ENCODE measurements at places on chromosomes 5 and 9.

DNA sequence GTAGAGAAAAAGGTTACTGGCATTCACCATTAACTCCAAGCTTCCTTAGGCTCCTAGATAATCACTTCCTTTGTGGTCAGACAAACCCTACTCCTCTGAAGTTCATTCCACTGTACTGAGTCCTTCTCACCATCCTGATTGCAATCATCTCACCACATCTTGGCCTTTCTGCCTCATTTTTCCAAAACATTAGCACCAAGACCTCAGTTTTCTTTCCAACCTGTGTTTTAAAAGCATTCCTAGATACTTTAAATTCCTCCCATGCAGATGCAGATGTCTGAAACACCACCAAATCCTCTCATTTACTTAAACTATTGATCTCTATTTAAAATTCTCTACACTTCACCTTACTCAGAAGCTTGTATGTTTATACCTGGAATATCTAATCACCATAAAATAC lies 961.3 kb upstream of the CTNND2 start:
- no peak for DNase-seq

GRCh38 chr5:124537107-124537506 lies 209.3 kb downstream of the ZNF608 start:
- no peak for DNase-seq

DNA sequence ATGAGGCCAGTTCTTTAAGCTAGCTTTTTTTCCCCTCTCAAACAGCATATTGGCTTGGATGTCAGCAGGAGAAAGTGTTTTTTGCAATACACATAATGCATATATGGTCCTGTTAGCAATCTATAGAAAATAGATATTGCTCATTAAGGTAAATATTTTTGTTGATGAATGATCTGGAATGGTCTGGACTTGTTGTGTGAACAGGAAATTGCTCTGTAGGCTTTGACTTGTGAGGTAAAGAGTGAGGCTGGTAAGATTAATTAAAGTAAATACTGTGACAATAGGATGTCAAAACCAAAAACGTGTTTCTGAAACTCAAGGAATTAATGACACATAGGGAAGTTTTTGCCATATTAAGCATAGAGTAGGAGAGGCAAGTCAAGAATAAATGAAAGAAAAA lies 176.0 kb downstream of the TRIO start:
- DNase-seq, result no peak

DNA sequence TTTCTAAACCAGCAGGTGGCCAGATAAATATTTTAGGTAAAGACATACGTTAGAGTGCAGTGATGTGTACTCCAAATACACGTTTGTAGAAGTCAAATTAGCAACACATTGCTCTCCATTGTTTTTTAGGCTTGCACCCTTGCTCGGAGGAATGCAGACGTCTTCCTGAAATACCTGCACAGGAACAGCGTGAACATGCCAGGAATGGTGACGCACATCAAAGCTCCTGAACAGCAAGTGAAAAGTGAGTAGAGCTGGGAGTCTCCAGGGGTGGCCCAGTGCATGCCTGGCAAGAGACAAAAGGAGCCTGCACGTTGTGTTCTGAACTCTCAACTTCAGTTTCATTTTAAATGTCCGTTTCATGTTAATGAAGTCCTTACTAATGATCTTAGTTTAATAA lies 207.5 kb upstream of the OTULINL start:
- no peak for DNase-seq

DNA sequence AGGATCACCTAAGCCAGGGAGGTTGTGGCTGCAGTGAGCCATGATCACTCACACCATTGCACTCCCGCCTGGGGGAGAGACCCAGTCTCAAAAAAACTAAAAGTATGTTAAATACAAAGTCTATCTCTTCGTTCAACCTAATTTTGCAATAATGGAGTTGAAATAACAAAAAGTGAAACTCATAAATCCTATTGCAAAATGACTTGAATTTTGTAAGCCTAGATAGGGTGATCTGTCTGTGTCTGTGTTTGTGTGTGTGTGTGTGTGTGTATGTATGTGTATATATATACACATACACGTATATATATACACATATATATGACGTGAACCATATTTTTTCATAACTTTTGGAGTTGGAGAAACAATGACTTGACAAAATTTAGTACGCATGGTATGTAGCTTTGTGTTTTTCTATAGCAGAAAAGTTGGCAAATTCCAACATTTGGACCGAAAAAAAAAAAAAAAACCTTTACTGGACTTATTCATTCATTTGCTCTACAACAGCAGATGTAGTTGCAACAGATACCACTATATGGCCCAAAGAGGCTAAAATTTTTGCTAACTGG lies 76.9 kb upstream of the CDH6 start:
- no peak for DNase-seq

DNA sequence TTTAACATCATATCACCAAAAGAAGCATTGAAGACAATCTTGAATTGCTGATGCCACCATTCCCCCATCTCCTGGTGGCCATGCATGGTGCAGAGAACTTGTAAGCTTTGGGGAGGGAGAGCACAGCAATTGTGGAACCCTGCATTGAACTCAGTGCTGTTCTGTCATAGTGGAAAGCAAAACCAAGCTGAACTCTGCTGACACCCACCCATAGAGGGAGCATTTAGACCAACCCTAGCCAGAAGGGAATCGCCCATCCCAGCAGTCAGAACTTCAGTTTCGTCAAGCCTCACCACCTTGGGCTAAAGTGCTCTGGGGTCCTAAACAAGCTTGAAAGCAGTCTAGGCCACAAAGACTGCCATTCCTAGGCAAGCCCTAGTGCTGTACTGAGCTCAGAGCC lies 37.4 kb upstream of the RUSC2 start:
- no peak for DNase-seq

DNA sequence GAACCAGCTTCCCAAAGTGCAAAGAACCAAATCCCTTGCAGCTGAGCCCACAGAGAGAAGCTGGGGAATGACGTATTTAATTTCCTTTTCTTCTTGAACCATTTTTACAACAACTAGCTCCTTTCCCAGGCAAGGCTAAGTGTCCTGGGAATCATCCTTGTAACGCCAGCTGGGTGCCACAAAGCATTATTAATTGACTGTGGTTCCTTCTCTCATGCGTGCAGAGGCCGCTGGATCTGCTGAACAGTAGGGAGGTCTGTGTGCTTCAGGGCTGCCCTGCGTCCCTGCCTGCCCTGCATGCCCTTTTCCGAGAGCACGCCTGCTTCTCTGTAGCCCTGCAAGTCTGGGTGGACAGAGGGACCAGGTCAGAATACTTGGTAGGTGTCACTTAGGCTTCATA lies 124.1 kb upstream of the OTULINL start:
- no peak for DNase-seq

DNA sequence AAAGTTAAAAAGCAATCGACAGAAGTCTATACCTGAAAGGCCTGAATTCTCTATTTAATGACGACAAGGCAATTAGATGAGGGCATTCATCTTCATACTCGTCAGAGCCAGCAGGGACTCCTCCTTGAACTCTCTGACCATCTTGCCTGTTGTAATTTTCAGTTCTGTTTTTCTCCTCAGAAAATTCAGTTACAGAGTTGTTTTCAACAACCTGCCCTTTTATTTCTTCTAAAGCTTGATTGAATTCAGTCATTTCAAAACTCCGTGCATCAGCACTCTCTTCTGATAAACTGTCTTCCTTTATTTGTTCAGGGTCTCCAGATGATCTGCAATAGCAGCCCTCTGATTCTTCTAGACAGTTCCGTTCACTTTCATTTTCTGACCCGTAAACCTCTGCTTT lies 15.6 kb downstream of the RIOK2 start:
- DNase-seq, result no peak

- DNase-seq, result no peak
Observed at GRCh38 chr5:145991044-145991575, 54.7 kb downstream of the SH3RF2 start.

DNA sequence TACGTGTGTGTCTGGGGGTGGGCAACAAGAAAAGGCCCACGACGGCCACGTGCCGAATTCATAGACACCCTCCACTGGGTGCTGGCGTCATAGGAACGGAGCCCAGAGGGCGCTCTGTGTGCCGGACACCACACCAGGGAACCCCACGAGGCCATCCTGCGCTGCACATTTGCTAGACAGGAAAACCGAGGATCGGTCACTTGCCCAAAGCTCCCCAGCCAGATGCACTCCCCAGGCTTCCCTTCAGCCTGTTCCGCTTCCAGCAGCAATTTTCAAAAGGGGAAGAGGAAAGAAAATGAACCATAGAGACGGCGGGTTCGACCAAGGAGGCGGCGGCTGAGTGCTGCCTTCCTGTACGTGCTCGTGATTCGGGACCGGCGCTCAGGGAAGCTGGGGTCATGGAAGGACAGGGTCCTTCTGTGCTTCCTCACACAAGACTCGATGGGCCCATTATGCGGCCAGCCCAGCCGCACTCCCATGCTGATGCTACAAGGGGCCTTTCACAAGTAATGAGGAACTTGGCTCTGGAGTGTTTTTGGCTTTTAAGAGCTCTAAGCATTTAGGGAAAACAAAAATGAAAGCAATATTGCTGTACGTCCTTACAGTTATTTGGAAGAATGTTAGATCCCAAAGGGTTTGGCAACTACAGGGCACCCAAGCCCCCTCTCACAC lies 124.6 kb upstream of the SARDH start:
- DNase-seq, result no peak

DNA sequence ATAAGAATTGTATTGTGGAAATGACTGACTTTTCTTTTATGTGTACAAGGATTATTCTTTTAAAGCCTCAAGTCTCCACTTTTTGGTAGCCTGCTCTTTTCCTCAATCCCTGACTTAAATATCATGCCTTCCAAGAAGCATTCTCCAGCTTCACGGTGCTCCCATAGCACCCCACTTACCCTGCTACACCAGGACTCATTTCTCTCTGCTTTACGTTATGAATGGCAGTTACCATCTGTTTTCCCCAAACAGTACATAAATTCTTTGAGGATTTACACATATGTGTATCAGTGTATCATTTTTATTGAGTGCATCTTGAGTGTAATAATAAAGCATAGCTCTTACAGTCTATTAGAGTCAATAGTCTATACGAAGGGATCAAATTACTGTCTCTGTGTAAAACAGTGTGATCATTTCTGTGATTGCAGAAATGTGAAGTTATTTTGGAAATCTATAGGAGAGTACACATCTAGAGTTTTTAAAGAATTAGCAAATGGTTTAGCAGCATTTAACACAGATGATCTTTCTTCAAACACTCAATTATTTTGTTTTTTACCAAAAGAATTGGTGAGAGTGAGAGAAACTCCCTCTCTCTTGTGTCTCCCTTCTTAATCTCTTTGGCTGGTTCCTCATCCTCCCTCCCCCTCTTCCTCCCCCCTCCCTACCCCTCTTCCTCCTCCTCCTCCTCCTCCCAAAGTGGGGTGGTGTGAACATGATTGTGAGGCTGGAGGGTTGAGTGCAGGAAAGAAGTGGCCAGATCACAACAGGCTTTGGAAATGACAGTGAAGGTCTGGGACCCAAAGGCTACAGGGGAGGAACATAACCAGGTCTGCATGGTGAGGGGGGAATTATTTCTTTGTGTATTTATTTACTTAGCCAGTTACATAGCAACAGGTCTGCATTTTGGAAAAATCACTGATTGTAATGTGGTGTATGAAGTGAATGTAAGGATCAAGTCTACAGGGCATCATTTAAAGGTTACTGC lies 27.6 kb upstream of the ECM2 start:
- DNase-seq, result no peak

DNA sequence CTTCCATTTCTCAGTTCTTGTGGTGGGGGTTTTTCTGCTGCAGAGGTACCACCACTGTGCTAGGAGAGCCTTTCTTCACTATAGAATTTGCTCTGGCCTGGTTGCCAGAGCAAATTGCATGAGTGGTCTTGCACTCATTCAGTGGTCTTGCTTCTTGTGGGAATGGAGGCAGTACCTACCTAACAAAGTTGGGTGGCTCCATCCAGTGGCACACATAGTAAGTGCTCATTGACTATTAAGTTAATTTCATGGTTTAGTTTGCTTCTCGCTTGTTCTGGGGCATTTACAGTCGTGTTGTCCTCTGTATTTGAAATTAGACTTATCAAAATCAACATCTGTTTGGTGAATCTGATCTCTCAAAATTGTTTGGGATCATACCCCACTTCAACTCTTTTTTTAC lies 23.0 kb downstream of the SLC28A3 start:
- DNase-seq, result no peak

GRCh38 chr5:139401546-139401945 lies 2.3 kb downstream of the SPATA24 start:
- no peak for DNase-seq

DNA sequence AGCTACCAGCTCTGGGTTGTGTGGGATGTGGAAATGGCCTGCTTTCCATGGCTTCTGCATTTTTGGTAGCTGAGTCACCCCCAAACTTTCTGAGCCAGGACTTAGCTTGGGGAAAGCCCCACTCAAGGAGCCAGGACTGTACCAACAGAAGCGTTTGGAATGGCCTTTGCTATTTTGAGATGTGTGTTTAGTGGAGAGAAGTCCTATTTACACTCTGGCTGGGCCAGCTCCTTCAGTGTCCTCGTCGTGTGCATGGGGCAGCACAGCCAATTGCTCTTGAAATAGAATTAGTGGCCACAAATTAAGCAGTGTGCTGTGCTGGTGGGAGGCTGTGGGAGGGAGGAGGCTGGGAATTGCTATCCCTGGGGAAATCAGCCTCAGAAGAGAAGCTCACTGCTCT lies 51.6 kb downstream of the ENTREP1 start:
- no peak for DNase-seq

- DNase-seq, result no peak
Observed at GRCh38 chr5:164041105-164041504, 535.7 kb downstream of the MAT2B start.

- DNase-seq, result no peak
Observed at GRCh38 chr9:21527579-21527978, 45.5 kb upstream of the IFNE start.

DNA sequence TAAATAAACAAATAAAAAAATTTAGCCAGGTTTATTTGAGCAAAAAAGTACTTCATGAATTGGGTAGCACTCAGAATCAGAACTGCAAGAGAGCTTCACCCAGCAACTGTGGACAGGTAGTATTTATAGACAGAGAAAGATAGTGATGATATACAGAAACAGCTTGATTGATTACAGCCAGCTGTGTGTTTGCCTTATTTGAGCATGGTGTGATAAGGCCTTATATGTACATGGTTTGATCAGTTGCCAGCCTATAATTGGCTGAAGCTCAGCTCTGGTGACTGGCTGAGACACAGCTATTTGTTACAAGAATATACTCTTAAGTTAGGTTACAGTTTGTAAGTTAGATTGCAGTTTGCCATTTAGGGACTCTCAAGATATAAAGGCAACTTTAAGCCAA lies 34.3 kb upstream of the ARL15 start:
- no peak for DNase-seq

- DNase-seq, result no peak
Observed at GRCh38 chr5:149618581-149619248, 37.4 kb downstream of the ARHGEF37 start.

- DNase-seq, result no peak
Observed at GRCh38 chr5:157640406-157641066, 11.7 kb downstream of the SOX30 start.

GRCh38 chr5:18961234-18961633 lies 1026.8 kb downstream of the CDH18 start:
- DNase-seq, result no peak

GRCh38 chr9:82295181-82295580 lies 306.6 kb downstream of the SPATA31D1 start:
- no peak for DNase-seq

GRCh38 chr9:4530375-4530774 lies 40.1 kb downstream of the SLC1A1 start:
- DNase-seq, result no peak
